ENCODE measurements at places on chromosomes 5 and 9.

GRCh38 chr9:33510262-33511183 lies 13.5 kb upstream of the ANKRD18B start:
- DNase-seq = peak; percentile 50

DNA sequence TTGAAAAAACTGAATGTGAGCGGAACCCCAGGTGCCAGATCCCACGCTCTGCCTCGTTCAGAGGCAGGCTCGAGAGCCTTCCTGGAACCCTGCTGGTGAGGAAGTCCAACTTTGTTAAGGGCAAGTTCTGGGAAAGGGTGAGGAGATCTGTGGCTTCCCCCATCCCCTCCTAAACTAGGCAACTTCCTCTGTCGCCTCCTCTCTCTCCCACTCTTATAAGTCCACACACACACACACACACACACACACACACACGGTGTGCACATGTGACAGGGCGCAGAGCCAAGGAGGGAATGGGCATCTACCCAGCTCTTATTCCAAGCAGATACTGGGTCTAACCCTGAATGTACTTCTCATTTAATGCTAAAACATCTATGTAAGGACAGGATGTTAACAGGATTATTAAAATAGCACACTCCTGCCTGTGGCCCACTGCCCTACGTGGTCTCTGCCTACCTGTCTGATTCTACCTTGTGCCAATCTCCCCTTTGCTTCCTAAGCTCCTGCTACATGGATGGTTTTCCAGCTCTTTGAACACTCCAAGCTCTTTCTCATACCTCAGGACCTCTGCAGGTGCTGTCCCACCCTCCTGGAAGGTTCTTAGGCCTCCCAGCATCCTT lies 72.4 kb upstream of the FBXW11 start:
- no peak for DNase-seq

DNA sequence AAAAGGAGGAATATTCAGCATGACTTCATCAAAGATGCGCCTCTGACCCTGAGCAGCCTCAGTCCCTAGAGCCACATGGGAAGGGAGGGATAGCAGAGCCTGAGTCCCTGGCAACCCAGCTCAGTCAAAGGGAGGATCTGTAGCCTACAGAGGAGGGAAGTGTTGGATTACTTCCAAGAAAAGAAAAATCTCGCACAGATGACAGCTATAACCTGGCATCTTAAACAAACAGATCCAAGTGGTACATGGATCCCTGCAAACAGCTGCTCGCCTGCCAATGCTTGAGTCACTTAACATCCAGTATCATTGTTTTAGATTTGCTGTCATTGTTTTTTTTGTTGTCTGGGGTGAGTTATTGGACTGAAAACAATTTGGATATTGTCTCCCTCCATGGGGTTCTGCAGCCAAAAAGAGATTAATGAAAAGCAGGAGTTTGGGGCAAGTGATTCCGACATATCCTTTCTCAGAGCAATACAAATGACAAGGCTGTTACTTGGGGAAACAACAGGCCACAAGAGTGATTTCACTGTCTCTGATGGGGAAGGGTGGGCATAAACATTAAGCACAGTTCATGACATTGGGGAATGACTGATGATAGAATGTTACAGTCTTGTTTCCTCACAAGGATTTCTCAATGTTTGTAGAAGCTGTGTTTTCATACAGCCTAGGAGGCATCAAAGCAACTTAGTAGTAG lies 153.5 kb upstream of the KIF2A start:
- DNase-seq = no peak

DNA sequence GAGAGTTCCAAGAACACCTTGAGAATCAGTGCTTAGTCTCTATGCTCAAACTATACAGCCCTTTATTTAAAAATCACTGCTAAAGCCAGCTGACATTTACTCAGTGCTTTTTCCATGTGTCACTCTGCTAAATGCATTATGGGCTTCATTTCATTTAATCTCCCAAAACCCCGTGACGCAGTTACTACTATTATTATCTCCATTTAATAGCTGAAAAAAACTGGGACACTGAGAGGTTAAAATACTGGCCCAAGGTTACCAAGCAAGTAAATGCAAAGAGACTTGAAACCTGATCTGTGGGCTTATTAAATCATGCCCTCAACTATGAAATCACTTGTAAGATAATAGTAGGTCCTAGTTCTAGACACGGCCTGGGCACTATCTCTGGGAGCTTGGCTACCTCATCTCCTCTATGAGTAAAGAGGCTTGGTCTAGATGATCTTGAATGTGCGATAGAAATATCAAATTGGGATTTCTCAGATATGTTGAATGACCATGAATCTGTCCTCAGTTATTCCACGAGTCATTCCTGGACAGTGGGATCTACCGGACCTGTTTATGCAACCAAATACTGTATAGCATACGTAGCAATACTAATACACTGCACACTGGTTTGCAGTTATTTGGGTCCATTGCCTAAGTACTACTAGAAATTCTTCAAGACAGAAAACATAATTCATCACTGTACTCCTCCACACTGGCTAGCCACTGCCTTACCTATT lies 32.3 kb downstream of the MARCHF11 start:
- no peak for DNase-seq

- DNase-seq = no peak
Measured at GRCh38 chr5:59218424-59219045, 635.7 kb downstream of the RAB3C start.

DNA sequence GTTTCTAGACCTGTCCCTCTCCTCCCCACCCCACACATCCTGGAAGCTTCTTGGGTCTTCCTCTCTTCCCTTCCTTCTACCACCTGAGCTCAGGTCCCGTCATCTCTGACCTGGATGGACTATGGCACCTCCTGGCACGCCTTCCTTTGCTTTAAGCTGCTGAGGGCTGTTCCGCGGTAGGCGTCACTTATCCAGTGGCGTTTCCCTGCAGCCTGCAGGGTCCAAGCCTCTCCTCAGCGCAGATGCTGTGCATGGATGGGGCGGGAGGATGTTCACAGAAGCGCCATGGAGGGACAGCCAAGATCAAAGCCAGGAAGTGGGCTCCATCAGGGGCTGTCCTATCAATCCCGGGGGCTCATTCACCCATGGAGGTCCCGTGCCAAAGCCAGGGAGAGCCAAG lies 23.8 kb upstream of the CNOT6 start:
- DNase-seq = no peak
